KG1 (cell line): ENCODE measurements at places on chromosomes 11 and 22.

- no peak for DNase-seq
Observed at GRCh38 chr11:20367313-20367948, 3.9 kb downstream of the HTATIP2 start.

- DNase-seq: no peak
Observed at GRCh38 chr11:12871241-12871640, 137.9 kb upstream of the RASSF10 start.

DNA sequence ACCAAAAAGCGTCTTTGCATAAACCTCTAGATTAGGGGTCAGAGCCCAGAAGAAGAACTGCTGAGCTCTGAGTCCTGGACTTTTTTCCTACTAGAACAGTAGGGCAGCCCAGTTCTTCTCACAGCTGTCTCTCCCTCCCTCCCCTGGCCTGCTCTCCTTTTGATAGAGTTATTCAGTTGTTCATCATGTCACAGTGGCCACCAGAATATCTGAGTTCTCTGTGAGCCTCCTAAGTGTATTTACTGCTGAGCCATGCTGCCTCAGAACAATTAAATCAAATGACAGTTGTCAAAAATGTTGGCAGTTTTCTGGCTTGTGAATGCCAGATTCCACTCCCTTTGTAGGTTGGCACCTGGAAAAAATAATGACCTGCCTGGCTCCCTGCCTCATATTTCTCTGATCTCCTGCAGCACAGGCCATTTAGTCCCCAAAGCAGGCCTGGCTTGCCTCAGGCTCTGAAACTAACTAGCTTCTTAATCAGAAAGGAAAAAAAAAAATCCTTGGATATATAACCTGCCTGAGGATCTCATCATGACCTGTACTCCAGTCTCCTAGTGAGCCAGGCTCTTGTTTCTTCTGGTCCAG, 377.4 kb upstream of the LARGE1 start:
- no peak for DNase-seq

- DNase-seq: no peak
Observed at GRCh38 chr11:25838918-25839625, 492.9 kb upstream of the ANO3 start.

- no peak for DNase-seq
Observed at GRCh38 chr22:38148245-38148644, 33.4 kb downstream of the PLA2G6 start.

DNA sequence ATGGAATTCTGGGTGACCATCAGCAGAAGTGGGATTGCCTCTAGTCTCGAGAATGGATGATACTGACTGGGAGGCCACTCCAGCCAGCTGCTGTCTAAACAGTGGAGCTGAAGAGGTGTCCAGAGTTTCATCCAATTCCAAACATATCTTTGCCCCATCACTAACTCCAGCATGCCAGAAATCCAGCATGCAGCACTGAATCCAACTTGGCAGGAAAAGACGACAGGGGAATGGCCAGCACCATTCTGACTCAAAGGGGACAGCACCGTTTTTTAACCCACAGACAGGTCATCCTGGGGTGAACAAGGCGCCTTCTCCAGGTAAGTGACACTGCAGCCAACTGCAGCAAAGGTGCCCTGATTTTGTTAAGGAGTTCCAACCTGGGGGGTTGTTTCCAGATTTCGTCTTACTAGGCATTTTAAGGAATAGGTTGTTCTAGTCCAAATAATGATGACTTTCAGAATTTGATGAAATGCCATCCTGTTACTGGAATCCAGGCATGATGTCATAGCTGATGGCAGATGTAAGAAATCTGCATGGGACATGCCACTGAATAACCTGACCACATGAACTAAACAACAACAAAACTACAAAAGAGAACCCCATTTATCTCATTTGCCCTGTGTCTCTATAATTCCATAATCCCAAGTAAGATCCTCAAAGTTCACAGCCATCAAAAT, 32.3 kb downstream of the FEZ1 start:
- DNase-seq: no peak

- no peak for DNase-seq
Observed at GRCh38 chr11:112651386-112651785, 309.8 kb upstream of the NCAM1 start.

GRCh38 chr11:27907091-27907490, 200.9 kb downstream of the KIF18A start:
- DNase-seq: no peak

DNA sequence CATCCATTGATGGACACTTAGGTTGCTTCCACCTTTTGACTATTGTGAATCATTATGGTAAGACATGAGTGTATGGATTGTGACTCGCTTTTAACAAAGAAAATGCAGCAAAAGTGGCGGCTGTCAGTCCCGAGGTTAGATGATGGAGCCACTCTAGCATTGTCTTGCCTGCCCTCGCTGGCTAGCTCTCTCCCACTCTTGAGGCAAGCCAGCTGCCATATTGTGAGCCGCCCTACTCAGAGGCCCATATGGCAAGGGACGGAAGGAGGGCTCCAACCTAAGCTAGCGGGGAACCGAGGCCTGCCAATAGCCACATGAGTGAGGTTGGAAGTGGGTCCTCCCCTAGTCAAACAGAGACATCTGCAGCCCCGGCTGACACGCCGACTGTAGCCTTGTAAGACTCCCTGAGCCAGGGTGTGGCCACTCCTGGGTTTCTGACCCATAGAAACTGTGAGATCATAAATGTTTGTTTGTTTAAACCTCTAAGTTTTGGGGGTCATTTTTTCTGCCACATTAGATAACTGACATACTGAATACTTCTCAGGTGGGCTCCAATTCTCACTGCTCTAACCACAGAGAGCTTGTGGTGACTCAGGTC, 160.2 kb downstream of the LDLRAD3 start:
- DNase-seq: no peak

DNA sequence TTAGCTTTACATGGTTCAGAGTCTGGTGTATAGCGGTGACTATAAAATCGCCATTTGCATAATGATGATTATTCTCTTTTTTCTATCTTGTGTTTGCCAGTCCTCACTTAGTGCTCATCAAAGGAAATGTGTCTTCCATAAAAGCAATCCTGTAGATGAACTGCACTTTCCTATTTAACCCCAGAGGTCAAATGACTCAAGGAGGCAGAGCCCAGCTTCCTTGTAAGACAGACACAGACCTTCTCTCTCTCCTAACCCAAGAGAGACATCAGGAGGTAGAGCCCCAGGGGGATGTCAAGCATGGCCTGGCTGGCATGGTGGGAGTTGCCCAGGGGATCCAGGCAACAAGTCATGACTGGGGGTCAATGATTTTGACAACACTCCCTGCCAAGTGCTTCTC, 46.9 kb upstream of the CRTAM start:
- DNase-seq: no peak

GRCh38 chr11:74212533-74212932, 41.4 kb downstream of the PPME1 start:
- no peak for DNase-seq

DNA sequence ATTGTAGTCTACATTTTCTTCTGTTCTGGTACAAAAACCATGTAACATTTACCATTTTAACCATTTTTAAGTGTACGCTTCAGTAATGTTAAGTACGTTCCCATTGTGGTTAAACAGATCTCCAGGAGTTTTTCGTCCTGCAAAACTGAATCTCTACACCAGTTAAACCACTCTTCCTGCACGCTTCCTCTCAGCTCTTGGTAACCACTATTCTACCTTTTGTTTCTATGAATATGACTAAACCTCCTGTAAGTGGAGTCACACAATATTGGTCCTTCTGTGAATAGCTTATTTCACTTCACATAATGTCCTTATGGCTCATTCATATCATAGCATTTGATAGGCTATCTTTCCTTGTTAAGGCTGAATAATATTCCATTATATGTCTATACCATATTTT, 7.1 kb upstream of the EXT2 start:
- no peak for DNase-seq

DNA sequence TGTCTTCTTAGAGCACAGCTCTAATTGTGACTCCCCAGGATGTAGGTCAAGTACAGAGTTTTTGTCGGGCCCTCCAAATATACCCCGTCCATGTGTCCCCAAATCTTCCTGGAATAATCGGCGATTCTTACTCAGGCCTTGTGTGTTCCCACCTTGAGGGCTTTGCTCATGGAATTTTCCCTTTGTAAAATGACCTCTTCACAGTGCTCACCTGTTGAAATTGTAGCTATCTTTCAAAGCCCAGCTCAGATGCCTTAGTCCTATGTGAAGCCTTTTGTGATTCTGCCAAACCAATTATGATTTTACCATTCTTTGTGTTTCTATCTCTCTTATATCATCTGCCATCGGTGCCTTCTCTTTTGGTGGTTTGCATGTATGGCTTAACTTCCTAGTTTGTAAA, 30.1 kb upstream of the RAG2 start:
- no peak for DNase-seq
